Common myeloid progenitor, CD34-positive (primary cell): ENCODE measurements at places on chromosomes 1 and 21.

- no peak for DNase-seq
- H3K4me3 ChIP-seq, result no peak overlapping the region
- no peaks in the 10 kb centered on the region for H3K27me3 ChIP-seq
- H3K4me1 ChIP-seq, result no peaks in the 10 kb centered on the region
These were observed 26.5 kb upstream of the VAV3 start for GRCh38 chr1:107991371-107992066.

DNA sequence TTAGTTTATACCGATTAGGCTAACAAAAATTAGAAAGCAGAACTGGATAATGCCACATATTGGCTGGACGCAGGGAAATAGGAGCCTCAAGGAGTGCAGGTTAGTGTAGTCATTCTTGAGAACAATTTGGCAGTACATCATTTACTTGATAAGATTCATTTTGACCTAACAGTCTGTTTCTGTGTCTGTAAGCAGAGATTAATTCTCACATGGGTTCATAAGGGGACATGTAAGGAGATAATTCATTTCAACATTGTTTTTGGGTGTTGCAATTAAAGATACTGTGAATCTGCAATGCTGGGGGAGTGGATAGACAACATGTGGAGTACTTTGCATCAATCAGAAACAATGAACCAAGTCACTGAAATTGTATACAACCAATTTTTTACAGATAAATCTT lies 32.0 kb downstream of the AGO3 start:
- no peak for DNase-seq
- no peak overlapping the region for H3K4me3 ChIP-seq
- no peaks in the 10 kb centered on the region for H3K27me3 ChIP-seq
- H3K36me3 ChIP-seq, result no peaks in the 10 kb centered on the region

DNA sequence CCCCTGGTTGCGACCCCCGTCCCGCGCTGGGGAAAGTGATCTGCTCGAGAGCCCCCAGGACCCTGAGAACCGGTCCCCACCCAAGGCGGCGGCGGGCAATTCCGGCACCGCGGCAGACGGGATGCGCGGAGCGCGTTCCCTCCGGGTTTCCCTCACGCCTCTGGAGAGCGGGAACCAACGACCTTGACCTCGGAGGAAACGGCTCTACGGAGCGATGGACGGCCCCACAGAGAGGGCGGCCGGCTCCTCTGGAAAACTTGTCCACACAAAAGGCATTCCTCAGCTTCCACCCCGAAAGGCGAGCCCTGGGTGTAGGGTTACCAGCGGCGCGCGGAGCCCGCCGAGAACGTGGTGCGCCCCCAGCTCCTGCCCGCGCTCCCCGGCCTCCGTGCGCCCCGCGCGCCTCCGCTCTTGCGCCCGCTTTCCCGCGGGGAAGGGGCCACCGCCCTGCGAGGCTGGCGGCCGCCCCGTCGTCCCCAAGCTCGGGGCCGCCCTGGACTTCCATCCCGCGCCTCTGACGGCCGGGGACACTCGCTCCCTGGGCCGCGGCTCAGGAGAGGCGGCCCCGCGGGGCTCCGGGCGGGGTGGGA lies 391 bp upstream of the KIAA1614 start:
- no peaks in the 10 kb centered on the region for H3K36me3 ChIP-seq
- peak; percentile 49 for DNase-seq
- H3K27me3 ChIP-seq, result peaks cover 2% of the 10 kb centered on the region

GRCh38 chr21:27292229-27292628 lies 325.3 kb upstream of the ADAMTS5 start:
- no peak overlapping the region for H3K27ac ChIP-seq
- no peak for DNase-seq
- H3K36me3 ChIP-seq, result no peaks in the 10 kb centered on the region
- no peaks in the 10 kb centered on the region for H3K4me1 ChIP-seq

GRCh38 chr1:27634985-27635367 lies at the start of gene FGR:
Gene FGR, minus strand, starts transcription at chr1:27635185. Its CDS starts 11,269 bp downstream, at chr1:27623916.
- H3K27me3 ChIP-seq, result no peaks in the 10 kb centered on the region
- no peaks in the 10 kb centered on the region for H3K36me3 ChIP-seq
- peaks cover 12% of the 10 kb centered on the region for H3K4me1 ChIP-seq
- H3K4me3 ChIP-seq, result peak within 1 kb of the TSS; percentile 79
- DNase-seq, result no peak

GRCh38 chr1:115838431-115839028 lies 2.4 kb downstream of the NHLH2 start:
- H3K27ac ChIP-seq, result no peak overlapping the region
- peak; percentile 26 for DNase-seq
- peaks cover 26% of the 10 kb centered on the region for H3K27me3 ChIP-seq
- H3K36me3 ChIP-seq, result no peaks in the 10 kb centered on the region
- peak overlapping the region; percentile 27 for H3K4me3 ChIP-seq
- H3K4me1 ChIP-seq, result peaks cover 25% of the 10 kb centered on the region

DNA sequence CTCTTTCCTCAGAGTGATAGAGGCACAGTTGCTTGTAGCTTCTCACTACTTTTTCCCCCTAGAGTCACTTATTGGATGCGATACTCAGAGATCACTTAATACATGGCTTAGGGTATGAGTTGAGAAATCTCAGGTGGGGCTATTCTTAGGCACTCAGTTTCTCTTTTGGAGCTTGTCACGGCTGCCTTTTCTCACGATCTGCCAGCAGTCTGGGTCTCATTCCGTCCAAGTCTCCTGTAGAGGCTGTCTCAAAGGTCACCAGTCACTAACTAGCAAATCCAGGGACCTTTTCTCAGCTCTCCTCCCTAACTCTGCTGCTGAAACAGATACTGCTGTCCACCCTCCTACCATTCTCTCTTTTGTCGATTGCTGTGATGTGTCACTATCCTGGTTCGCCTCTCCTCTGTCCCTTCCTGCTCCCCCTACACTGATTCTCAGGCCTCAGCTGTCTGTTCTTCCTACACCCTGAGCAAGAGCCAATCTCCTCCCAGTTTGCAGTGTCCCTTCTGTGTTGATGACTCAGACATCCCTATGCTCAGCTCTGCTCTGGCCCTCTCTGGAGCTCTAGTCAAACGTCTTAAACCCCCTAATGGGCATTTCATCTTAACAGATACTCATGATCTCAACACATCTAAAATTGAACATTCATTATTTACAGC lies 12.4 kb downstream of the ATP1A2 start:
- H3K4me3 ChIP-seq, result no peak overlapping the region
- no peak overlapping the region for H3K27ac ChIP-seq
- no peaks in the 10 kb centered on the region for H3K27me3 ChIP-seq
- no peaks in the 10 kb centered on the region for H3K36me3 ChIP-seq
- no peak for DNase-seq

GRCh38 chr1:31753707-31754349 lies 10.3 kb downstream of the ADGRB2 start:
- no peak overlapping the region for H3K27ac ChIP-seq
- H3K4me3 ChIP-seq, result no peak overlapping the region
- no peaks in the 10 kb centered on the region for H3K27me3 ChIP-seq
- H3K4me1 ChIP-seq, result peaks cover 38% of the 10 kb centered on the region
- no peaks in the 10 kb centered on the region for H3K36me3 ChIP-seq

- no peaks in the 10 kb centered on the region for H3K27me3 ChIP-seq
- no peak overlapping the region for H3K27ac ChIP-seq
- no peak overlapping the region for H3K4me3 ChIP-seq
- no peaks in the 10 kb centered on the region for H3K36me3 ChIP-seq
- H3K4me1 ChIP-seq, result no peaks in the 10 kb centered on the region
These were observed 39.5 kb upstream of the STMN1 start for GRCh38 chr1:25945761-25946160.

DNA sequence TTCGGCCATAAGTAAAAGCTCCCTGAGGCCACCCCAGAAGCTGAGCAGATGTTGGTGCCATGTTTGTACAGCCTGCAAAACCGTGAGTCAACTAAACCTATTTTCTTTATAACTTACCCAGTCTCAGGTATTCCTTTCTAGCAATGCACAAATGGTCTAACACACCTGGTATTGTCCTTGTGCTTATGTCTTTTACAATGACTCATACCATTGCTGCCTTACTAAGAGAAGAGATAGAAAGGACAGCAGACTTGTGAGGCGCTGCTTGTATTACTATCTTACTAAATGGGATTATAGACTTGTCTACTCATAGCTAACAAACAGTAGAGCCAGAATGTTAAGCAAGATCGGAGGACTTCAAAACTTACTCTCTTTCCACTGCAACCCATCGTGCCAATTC lies 18.5 kb upstream of the CYYR1 start:
- no peak overlapping the region for H3K27ac ChIP-seq
- DNase-seq, result no peak
- H3K4me3 ChIP-seq, result no peak overlapping the region
- no peaks in the 10 kb centered on the region for H3K27me3 ChIP-seq
- H3K36me3 ChIP-seq, result no peaks in the 10 kb centered on the region

GRCh38 chr1:230385158-230385450 lies 41.0 kb downstream of the PGBD5 start:
- DNase-seq, result no peak
- H3K36me3 ChIP-seq, result no peaks in the 10 kb centered on the region
- H3K27me3 ChIP-seq, result peaks cover 5% of the 10 kb centered on the region
- H3K4me3 ChIP-seq, result no peak overlapping the region
- H3K4me1 ChIP-seq, result no peaks in the 10 kb centered on the region
- no peak overlapping the region for H3K27ac ChIP-seq

DNA sequence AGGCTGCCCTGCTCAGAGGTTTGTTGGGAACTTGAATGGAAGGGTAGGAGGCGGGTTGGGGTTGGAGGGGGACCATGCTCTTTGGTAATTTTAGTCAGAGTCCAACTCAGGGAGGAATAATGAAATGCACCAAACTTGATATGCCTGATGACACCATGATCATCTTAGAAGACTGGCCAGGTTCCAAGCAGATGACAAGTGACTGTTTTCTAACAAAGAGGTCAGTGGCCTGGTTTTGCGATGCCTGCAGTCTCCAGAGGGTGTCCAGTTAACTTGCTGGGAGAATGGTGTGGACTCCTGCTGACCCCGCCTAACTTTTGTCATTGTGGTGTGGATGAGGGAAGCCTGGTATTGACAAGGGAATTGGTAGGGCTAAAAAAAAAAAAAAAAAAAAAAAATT lies 12.4 kb downstream of the VANGL1 start:
- no peak overlapping the region for H3K4me3 ChIP-seq
- no peaks in the 10 kb centered on the region for H3K27me3 ChIP-seq
- no peak overlapping the region for H3K27ac ChIP-seq
- no peak for DNase-seq
- peaks cover 29% of the 10 kb centered on the region for H3K36me3 ChIP-seq

- H3K36me3 ChIP-seq, result no peaks in the 10 kb centered on the region
- no peak for DNase-seq
- H3K27me3 ChIP-seq, result no peaks in the 10 kb centered on the region
- H3K4me3 ChIP-seq, result no peak overlapping the region
- H3K27ac ChIP-seq, result no peak overlapping the region
These were observed 398.8 kb downstream of the DUSP10 start for GRCh38 chr1:221343136-221343535.

GRCh38 chr1:33322870-33323585 lies 2.1 kb upstream of the A3GALT2 start:
- no peak overlapping the region for H3K27ac ChIP-seq
- H3K27me3 ChIP-seq, result no peaks in the 10 kb centered on the region
- no peak for DNase-seq
- H3K36me3 ChIP-seq, result peaks cover 53% of the 10 kb centered on the region
- no peak overlapping the region for H3K4me3 ChIP-seq
- no peaks in the 10 kb centered on the region for H3K4me1 ChIP-seq

DNA sequence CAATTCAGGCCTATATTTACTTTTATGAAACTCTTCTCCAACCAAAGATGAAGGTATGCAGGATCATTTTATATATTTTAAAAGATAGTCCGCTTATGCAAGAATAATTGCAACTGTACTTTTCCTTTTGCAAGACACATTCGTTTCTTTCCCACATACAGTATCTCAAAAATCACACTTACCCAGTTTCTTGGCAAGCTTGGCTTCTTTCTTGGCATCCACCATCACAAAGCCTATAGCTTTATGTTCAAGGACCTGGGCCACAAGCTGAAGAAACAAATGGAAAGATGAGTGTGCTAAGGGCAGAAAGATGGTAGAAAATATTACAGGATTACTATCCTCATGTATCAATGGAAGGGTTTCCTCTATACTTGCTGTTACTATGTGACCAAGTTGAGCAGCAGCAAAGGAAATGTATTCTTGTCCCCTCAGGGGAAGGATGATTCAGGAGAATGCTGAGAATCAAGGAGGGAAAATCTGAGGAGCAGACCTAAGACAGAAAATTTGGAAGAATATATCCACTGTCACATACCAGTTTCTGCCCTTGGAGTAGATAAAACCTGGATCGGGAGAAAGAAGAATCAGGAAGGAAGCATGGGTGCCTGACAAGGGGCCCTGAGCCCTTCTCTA lies 23.8 kb downstream of the CASQ2 start:
- H3K36me3 ChIP-seq, result no peaks in the 10 kb centered on the region
- no peaks in the 10 kb centered on the region for H3K27me3 ChIP-seq
- no peak for DNase-seq
- H3K4me3 ChIP-seq, result no peak overlapping the region
- H3K27ac ChIP-seq, result no peak overlapping the region
- no peaks in the 10 kb centered on the region for H3K4me1 ChIP-seq

DNA sequence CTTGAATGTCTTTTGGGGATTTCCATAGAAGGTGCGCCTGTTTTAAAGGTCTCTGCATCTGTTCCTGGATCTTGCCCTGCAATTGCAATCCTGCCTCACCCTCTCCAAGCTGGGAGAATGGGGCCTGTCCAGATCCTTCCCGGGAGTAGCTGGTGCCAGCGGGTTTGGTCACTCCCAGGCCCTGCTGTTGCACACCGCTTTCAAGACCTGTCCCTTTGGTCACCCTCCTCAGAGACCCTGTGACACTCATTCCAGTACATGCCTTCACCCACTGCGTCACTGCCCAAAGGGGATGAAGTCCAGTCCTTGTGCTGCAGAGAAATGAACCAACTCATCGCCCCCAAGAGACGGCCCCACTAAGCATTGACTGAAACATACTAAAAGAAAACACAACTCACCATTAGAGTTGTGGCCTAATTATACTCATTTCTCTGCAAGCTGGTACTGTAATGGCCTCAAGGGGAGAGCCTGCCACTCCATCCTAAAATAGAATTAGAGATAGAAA lies 1.9 kb upstream of the IRF2BP2 start:
- H3K4me1 ChIP-seq, result peaks cover 60% of the 10 kb centered on the region
- peak overlapping the region; percentile 81 for H3K4me3 ChIP-seq
- H3K36me3 ChIP-seq, result peaks cover 13% of the 10 kb centered on the region
- no peak for DNase-seq
- H3K27me3 ChIP-seq, result no peaks in the 10 kb centered on the region
- H3K27ac ChIP-seq, result peak overlapping the region; percentile 94

- no peak overlapping the region for H3K27ac ChIP-seq
- H3K27me3 ChIP-seq, result no peaks in the 10 kb centered on the region
- no peak for DNase-seq
These were observed 14.4 kb downstream of the ELAVL4 start for GRCh38 chr1:50123071-50123470.

DNA sequence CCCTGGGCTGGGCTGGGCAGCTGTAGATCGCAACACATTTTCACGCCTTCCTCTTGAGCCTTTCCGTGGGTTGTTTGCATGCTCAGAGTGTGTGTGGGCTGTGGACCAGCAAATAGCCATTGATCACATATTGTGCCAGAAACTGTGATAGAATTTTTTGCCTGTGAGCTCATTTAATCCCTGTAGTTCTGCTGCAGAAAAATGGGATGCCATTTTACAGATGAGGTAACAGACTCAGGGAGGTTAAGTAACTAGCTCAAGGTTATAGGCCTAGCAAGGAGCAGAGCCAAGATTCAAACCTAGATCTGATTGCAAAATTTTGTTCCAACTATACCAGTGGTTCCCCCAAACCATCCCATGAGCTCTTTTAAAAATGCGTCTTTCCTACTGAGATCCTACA lies 10.5 kb downstream of the SPATA46 start:
- no peaks in the 10 kb centered on the region for H3K27me3 ChIP-seq
- H3K27ac ChIP-seq, result no peak overlapping the region
- H3K36me3 ChIP-seq, result no peaks in the 10 kb centered on the region
